Heart right ventricle (tissue), 16 donors: ENCODE measurements at places on chromosomes 16 and 17. TPM values are rescaled to one million over a fixed set of nuclear protein-coding genes. Genes with fewer than 3 reads are reported as not detected.

The GNPTG gene
- 28.3 TPM for total RNA-seq

The RAB26 gene
- total RNA-seq = 1.6 TPM

The C1QTNF1 gene
- 60.7 TPM for total RNA-seq

DNA sequence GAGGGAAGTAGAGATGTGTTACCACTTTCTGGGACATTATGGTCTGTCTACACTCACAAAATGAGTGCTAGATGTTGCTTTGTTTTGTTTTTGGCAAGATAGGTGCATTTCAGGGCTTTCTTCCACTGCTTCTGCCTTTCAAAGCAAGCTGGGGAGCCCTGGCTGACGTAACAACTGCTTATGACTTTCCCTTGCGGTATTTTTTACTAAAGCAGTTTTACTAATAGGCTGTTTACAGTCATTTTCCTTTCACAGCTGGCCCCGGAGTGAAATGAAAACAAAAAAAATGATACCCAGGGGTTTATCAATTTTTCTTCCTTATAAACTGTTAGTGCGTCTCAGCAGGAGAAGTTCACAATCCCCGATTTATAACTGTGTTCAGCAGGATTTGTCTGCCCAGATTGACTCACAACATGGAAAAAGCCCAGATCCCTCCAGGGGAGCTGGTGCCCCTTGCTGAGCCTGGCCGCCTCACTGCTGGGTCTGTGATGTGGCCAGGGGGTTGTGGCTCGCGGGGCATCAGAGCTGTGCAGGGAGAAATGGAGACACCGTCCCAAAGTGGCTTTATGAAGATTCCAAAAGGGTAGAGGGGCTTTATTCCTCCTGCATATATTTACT is 184.4 kb upstream of the HS3ST3A1 start:
- no peak for DNase-seq

The ABCC6 gene
- total RNA-seq = 0.77 TPM

GRCh38 chr16:19292186-19292585 is 6.7 kb downstream of the CLEC19A start:
- no peak for DNase-seq

The HSF5 gene
- total RNA-seq = not detected
